ENCODE measurements at places on chromosomes 3 and 15.
A peak's percentile ranks its signal among the peaks of the same experiment; 100 is the strongest.

DNA sequence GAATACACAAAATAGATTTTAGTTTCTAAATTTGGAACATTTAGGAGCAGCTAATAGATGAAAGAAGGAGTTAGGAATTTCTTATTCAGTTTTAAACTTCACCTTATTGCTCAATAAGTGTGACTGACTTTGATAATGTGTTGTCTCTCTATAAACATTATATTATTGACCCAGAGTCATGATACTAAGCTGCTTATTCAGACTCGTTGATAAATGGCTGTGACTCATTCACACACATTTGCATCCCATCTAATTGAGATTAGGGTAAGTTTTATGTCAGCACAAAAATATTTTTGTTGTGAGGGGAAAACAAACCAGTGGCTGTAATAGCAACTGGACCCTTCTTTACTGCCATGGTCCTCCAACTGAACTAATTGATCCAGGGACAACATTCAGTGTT is 137.6 kb downstream of the GOLIM4 start:
- no peak overlapping the region for H3K4me3 ChIP-seq
- H3K27ac ChIP-seq: no peak overlapping the region
- H3K36me3 ChIP-seq: no peaks in the 10 kb centered on the region
- no peaks in the 10 kb centered on the region for H3K27me3 ChIP-seq
- no peaks in the 10 kb centered on the region for H3K4me1 ChIP-seq
- no peak for DNase-seq

GRCh38 chr3:152219769-152220255 is 48.9 kb upstream of the MBNL1 start:
- no peaks in the 10 kb centered on the region for H3K27me3 ChIP-seq
- DNase-seq: no peak
- no peaks in the 10 kb centered on the region for H3K4me1 ChIP-seq
- no peaks in the 10 kb centered on the region for H3K36me3 ChIP-seq
- no peak overlapping the region for H3K4me3 ChIP-seq

GRCh38 chr15:61530769-61531168 is 301.7 kb upstream of the RORA start:
- no peak overlapping the region for H3K4me3 ChIP-seq
- DNase-seq: no peak
- no peak overlapping the region for H3K27ac ChIP-seq

DNA sequence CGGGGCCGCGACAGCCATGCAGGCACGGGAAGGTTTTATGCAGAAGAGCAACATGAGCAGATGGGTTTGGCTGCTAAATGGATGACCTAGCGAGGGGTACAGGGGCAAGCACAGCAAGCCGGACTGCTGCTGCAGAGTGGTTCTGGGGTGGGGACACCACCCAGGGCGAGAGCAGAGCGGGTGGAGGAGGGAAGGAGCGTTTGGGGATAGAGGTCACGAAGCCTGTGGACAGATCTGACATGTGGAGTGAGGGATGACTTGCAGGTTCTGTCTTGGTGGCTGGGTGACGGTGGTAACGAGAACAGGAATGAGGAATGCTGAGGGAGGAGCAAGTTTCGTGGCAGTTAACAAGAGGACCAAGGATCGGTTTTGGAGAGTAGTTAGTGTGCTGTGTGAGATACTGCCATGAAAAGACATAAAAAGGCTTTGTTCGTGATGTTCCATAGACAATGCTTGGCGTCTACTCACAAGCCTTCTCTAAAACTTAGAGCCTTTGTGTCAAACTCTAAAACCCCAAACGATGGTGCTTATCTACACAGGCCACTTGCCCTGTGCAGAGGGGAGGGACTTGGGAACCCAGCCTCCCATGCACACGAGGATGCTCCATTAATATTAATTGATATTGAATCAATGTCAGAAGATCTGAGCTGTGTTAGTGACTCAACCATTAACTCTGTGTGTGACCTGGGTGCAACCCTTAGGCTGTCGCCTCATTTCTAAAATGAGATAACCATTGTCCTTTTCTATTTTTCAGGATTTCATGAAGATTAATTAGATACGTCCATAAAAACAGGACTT is 132.7 kb upstream of the SLC2A2 start:
- no peaks in the 10 kb centered on the region for H3K27me3 ChIP-seq
- H3K4me3 ChIP-seq: no peak overlapping the region
- no peaks in the 10 kb centered on the region for H3K4me1 ChIP-seq
- H3K27ac ChIP-seq: no peak overlapping the region

GRCh38 chr15:31160740-31161495 is 59.4 kb upstream of the TRPM1 start:
- H3K27me3 ChIP-seq: no peaks in the 10 kb centered on the region
- no peaks in the 10 kb centered on the region for H3K4me1 ChIP-seq

GRCh38 chr3:168473334-168473890 is 377.7 kb upstream of the GOLIM4 start:
- H3K4me3 ChIP-seq: no peak overlapping the region
- H3K4me1 ChIP-seq: no peaks in the 10 kb centered on the region
- H3K27ac ChIP-seq: no peak overlapping the region
- no peaks in the 10 kb centered on the region for H3K36me3 ChIP-seq
- DNase-seq: no peak

DNA sequence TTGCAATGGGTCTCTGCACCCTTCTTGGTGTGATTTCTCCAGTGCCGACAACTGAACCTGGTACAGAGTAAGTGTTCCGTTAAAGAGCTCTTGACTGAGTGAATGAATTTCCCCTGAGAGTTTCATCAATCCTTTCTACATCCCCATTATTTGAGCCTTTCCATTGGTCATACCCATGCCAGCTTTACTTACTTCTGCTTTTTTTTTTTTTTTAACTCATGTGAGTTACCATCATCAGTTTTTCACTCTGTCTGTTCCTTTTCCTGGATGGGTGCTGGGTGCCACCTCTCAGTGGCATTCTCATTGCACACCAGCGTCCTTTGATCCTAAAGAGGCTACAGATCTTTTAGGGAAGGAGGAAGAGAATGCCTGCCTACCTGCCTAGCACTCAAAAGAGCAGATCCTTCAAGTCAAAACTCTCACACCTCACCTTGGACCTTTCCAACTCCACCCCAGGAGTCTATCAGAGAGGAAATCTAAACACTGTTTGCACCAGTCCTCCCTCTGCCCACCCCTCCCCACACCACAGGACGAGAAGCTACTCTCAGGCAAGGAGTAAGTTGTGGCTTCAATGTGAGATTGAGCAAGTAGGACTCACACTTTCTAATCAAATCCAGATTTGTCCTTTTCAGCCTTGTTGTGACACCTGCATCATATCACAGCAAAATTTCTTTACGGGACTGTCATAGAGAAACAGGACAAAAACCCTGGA is 13.1 kb upstream of the USP3 start:
- H3K27me3 ChIP-seq: no peaks in the 10 kb centered on the region
- peaks cover 10% of the 10 kb centered on the region for H3K4me1 ChIP-seq
- H3K27ac ChIP-seq: no peak overlapping the region
- no peak for DNase-seq
- H3K36me3 ChIP-seq: no peaks in the 10 kb centered on the region
- no peak overlapping the region for H3K4me3 ChIP-seq

DNA sequence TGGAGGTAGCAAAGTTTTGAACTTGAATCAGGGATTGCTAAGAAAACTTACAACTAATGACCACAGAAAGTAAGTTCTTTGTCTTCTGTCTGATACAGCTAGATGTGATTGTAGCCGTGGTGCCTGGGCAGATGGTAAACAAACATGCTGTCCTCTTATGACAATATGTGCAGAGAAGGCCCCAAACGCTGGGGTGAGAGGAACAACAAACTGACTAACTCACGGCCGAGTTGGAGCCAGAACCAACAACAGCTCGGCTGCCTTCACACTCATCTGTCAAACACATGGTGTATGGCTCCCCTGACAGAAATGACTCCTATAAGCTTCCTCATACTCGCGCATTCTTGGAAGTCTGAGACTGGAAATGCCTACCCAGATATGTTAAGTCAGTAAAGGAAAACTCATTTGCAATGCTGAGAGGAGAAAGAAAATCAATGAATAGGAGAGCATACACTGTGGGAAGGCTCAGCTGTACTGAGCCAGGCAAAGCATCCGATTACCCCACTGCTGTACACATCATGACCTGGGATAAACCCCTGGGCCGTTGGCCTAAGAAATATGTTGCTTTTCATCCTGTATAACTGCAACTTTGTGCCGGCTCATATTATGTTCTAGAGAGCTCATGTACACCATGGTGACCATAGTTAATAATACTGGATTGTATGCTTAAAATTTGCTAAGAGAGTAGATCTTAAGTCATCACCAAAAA is 5.7 kb downstream of the THBS1 start:
- no peaks in the 10 kb centered on the region for H3K27me3 ChIP-seq
- peaks cover 46% of the 10 kb centered on the region for H3K4me1 ChIP-seq

DNA sequence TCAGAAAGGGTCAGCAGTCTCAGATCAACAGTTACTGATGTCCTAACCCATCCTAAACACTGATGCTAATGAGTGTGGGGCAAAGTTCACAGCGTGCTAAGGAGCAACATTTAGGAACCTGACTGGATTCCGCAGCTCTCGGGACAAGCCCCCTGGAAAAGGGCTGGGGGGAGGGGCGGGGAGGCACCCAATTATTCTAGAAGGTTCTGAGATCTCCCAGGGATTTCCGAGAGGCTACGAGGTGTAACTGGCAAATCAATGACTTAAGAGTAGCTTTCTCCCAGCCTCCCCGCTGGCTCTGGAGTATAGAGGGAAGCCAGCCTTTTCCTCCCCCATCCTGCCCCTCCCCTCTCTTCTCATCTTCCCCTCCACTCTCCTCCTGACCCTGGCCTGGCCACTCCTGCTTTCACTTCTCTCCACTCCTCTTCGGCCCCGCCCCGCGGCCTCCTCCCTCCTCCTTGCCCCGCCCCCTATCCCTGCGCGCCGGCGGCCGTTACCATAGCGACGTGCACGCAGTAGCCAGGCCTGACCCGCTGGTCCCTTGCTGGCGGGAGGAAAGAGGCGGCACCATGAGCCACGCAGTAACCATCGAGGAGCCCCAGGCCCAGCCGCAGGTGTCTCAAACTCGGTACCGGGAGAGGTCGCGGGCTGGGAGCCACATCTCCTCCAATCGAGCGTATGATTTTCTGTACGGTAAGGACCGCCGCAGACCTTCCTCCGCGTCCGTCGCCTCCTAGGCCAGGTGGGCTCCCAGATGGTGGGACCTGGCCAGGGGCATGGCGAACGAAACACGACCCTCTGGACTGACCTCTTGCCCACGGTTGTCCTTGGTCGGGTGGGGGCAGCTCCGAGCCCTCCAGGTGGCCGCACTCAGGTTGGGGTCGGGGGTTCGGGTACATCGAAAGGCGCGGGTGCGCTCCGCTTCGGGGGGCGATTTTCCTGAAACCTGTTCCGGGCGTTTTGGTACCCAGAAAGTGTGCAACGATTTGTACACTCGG is at the start of gene CFAP91:
TSS of gene CFAP91 (plus strand) at position 493 of the 998 bp plus-strand sequence. CDS start at position 570, 77 bp downstream.
- peak within 1 kb of the TSS; percentile 57 for H3K4me3 ChIP-seq
- H3K36me3 ChIP-seq: no peaks in the 10 kb centered on the region
- peaks cover 14% of the 10 kb centered on the region for H3K4me1 ChIP-seq
- H3K27me3 ChIP-seq: no peaks in the 10 kb centered on the region
- DNase-seq: peak; percentile 96

GRCh38 chr15:66746231-66746605 is 44.2 kb downstream of the SMAD6 start:
- no peaks in the 10 kb centered on the region for H3K27me3 ChIP-seq
- H3K36me3 ChIP-seq: no peaks in the 10 kb centered on the region
- H3K27ac ChIP-seq: no peak overlapping the region
- H3K4me3 ChIP-seq: no peak overlapping the region

GRCh38 chr3:160450846-160451245 is 1.3 kb upstream of the TRIM59 start:
- no peaks in the 10 kb centered on the region for H3K36me3 ChIP-seq
- DNase-seq: no peak
- peaks cover 14% of the 10 kb centered on the region for H3K4me1 ChIP-seq

DNA sequence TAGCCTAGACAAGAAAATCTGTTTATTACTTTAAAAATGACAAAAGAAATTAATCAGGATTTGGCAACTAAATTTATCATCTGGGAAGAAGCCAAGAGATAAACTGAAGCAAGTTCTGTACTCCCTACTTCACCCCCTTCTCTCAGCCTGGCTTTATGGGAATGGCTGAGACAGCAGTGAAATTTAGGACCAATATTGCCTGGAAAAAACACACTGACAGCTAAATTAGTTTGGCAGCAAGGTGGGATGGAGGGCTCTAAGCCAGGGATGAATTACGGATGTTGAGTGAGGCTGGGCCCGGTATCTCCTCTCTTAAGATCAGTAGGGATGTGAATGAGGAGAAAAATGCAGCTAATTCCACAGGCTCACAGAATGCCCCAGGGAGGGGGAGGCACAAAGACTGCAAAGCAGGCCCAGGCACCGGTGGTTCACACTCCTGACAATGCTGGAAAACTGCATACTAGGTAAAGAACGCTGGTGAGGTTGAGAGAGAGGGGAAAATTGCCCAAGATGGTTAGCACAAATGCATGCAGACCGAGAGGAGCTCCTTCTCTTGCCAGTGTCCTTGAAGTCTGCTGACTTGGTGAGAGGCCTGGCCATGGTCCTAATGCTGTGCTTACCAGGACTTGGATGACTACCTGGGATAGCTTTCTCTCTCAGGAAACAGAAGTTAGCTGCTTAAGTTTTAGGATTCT is 89.0 kb downstream of the WDR76 start:
- no peaks in the 10 kb centered on the region for H3K27me3 ChIP-seq
- H3K27ac ChIP-seq: no peak overlapping the region
- H3K4me3 ChIP-seq: no peak overlapping the region
- H3K36me3 ChIP-seq: no peaks in the 10 kb centered on the region
- H3K4me1 ChIP-seq: peaks cover 23% of the 10 kb centered on the region

DNA sequence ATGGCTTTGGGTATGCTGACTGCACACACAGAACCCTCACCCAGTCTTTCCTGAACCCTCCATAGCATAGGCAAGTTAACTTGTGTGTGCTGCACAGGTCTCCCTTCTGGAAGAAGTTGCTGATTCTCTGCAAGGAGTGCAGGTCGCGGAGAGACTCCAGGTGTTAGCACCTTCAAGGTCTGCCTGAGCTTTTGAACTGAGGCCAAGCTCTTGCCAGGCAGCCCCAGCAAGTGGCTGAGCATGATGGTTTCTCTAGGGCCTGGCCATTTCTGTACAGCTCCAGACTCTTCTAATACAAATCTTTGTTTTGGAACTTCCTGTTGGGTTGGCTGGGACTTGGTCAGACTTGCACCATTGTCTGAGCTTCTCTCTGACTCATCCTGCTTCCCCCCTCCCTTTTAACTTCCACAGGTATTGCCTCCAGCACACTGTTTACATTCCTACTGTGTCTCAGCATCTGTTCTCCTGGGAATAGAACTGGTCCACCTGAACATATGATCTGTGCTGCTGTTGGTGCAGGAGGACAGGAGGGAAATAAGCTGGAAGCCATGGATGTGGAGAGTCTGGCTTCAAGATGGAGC is 53.3 kb downstream of the KY start:
- no peaks in the 10 kb centered on the region for H3K36me3 ChIP-seq
- no peaks in the 10 kb centered on the region for H3K4me1 ChIP-seq
- no peak overlapping the region for H3K4me3 ChIP-seq

All from vagina (tissue), 2 donors.